Stimulated activated CD8-positive, alpha-beta memory T cell treated with anti-CD3 and anti-CD28 coated beads, Interleukin-15, amount 100 ng/mL, for 1 hour (primary cell): ENCODE measurements at places on chromosomes 13 and 19.
A peak's percentile ranks its signal among the peaks of the same experiment; 100 is the strongest.

GRCh38 chr13:68174893-68175292 lies 944.8 kb upstream of the PCDH9 start:
- no peak for DNase-seq

GRCh38 chr19:35846038-35846668 lies 6.2 kb downstream of the NPHS1 start:
- DNase-seq, result no peak

DNA sequence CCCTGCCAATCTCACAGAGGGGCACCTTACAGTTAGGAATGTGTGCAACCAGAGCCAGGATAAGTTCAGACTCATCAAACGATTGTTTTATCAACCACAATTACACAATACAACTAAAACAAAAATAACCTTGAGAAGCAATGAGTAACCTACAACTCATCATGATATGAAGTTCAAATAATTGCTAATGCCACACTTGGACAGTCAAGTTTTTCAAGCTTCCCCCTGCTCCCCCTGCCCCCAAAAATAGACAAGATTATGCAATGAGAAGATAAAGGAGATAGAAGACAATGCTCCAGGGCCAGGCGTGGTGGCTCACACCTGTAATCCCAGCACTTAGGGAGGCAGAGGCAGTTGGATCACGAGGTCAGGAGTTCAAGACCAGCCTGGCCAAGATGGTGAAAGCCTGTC lies 13.6 kb upstream of the KPNA3 start:
- no peak for DNase-seq

GRCh38 chr19:3065675-3066357 lies 3.5 kb upstream of the TLE5 start:
- DNase-seq, result no peak

DNA sequence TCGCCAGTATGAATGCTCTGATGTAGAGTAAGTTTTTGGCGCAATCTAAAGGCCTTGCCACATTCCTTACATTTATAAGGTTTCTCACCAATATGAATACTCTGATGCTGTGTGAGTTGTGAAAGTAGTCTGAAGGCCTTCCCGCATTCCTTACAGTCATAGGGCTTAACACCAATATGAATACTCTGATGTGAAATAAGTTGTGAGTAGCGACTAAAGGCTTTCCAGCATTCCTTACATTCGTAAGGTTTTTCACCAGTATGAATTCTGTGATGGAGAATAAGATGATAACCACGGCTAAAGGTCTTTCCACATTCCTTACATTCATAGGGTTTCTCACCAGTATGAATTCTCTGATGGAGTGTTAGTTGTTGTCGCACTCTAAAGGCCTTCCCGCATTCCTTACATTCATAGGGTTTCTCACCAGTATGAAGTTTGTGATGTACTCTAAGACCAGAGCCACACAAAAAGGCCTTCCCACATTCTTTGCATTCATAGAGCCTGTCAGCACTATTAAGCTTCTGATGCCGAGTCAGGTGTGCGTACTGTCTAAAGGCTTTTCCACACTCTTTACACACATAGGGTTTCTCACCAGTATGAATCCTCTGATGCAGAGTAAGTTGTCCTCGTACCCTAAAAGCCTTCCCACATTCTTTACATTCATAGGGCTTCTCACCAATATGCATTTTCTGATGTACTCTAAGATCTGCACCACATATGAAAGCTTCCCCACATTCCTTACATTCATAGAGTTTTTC lies 14.1 kb upstream of the ZFP14 start:
- DNase-seq, result no peak

DNA sequence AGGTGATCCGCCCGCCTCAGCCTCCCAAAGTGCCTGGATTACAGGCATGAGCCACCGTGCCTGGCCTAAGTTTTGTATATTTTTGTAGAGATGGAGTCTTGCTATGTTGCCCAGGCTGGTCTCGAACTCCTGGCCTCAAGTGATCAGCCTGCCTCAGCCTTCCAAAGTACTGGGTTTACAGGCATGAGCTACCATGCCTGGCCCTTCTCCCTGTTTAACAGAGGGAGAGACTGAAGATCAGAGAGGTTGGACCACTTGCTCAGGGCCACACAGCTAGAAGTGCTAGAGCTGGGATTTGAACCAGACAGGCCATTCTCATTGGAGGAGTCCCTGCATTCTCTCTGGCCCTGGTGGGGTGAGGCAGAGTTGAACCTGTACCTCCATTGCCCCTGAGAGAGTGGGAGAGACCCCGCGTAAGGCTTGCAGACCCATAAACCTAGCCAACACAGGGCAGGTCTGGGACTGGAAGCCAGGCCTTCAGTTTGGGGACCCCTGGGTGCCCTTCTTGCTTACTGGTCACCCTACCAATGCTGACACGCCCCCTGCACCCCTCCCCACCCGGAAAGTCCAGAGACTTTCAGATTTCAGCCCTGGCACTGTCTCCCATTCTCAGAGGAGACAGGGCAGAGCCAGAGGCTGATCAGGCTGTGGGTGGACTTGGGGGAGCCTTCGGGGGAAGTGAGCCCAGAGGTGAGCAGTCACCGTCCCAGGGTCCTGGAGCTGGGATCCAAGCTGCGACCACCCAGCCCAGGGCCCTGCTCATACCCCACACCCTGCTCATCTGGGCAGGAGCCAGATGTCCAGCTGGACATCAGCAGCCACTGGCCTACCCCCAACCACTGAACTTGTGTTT lies 13.3 kb downstream of the TTYH1 start:
- DNase-seq, result no peak

DNA sequence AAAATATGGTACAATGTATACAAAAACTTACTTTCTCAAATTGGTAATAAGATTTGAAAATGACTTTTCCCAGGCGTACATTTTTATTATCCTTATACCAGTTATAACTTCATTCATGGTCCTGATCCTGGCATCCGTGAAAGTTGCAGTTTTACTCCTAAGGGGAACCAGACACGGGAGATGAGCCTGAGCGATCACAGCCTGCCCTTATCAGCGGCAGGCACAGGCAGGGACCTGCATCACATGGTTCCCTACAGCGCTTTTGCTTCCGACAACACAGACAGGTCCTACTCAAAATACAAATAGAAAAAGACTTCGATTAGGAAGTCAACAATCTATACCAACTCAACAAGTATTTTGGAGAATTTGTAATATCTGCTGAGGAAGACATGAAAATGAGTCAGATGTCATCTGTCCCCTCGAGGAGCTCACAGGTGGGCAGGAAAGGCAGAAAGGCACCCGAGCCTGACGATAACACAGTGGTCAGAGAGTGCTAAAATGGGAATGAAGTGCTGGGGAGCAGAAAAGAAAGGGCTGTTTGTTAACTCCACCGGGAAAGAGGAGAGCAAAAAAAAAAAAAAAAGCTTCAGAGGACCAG lies 93.4 kb downstream of the ABCC4 start:
- DNase-seq, result no peak

GRCh38 chr13:97130190-97130589 lies 91.9 kb upstream of the MBNL2 start:
- no peak for DNase-seq

DNA sequence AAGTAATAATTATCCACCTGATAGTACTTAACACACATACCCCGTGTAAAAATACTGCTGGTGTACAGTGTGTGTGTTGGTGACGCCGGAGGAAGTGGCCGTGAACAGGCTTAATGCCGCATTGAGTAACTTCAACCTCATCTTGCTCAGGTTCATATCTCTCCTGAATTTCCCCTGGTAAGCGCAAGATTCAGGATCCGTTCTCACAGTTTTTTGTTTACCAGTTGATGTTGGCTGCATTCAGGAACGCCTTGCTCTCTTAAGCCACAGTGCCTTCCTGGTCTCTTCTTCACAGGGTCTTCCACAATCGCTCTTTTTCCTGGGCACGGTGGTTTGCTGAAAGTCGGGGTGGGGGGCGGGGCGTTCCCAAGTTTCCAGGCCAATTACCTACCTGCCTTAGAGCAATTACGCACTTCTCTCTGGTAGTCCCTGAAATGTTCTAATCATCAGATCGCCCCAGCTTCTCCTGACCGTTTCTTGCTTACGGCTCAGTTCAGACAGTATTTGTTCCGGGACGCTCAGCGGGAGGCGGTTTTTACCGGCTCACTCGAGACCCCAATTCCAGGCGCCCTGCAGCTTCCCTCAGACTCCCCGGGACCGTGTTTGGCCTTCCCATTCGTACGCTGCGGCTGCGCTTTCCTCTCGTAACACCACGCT lies 706 bp upstream of the DNAJC3 start:
- DNase-seq, result no peak

DNA sequence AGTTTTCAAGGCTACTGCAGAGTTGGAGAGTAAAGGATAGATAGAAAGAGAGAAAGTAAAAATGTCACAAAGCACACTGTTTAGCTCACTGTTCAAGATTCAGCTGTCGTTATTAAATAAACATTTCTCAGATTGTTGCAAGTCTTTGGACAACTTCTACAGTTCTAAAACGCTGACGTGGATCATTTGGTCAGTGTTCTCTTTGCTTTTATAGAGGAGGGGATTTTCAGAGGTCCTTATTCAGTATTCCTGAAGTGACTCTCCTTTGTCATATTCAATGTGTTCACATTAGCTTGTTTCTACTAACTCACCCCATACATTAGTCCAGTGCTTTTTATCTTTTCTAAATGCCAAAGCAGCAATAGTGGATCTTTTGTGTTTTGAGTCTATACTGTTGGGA lies 154.7 kb upstream of the ARGLU1 start:
- no peak for DNase-seq

- DNase-seq, result no peak
These were observed 272.5 kb downstream of the LHFPL6 start for GRCh38 chr13:39330504-39330903.

DNA sequence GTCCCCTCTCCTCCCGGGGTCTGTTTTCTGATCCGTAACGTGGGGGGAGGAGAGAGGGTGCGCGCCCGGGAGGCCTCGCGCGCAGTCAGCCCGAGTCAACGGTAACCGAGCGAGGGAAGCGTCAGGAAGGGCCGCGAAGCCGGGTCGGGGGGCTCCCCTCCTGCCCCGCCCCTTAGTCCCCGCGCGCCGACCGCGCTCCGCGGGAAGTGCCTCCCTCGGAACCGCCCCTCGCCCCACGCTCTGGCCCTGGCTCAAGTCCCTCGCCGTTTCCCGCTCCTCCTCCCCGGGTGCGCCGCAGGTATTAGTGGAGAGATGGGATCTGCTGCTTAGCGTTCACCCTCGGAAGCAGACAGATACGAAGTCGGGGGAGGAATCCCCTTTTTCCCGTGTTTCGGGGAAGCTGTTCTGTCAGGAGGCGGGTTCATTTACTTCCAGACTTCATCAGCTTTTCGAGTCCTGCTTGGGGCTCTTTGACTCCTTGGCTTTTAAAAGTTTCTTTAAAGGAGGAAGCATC lies 770 bp downstream of the HNRNPM start:
- no peak for DNase-seq

DNA sequence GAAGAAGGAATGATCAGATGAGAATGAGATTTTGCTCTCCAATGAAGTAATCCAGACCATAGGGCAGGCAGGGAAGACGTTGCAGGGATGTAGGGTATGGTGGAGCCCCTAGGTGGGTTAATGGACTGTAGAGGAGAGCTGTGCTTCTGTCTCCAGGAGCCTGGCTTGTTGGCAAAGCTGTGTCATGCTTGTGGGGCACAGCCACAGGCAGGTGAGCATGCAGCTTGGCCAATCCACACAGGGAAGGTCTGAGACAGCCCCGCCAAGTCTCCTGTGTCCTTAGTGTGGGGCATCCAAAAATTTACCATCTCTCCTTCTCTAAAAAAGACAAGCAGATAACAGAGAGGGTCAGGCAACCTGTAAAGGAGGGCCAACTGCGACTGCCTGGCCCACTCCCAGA lies 71.4 kb upstream of the FLT1 start:
- no peak for DNase-seq

DNA sequence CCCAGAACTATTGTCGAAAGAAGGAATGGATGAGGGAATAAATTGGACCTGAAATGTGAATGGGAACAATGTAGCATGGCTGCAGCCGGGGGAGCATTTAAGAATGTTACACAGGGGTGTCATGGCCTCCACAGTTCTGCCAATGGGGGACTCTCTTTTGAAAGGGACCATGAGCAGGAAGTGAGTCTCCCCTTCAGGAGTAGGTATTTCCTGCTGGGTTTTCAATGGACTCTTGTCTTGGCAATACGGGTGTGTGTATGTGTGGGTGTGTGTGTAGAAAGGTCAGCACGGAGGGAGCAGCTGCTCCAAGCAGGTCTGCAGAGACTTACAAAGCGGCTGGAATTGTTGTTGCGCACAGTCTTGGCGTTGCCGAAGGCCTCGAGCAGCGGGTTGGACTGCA lies 24.4 kb downstream of the MYO1F start:
- DNase-seq, result no peak

GRCh38 chr19:45153339-45154063 lies 7.3 kb downstream of the NKPD1 start:
- no peak for DNase-seq

GRCh38 chr19:11390933-11391680 lies 7.0 kb upstream of the EPOR start:
- no peak for DNase-seq

GRCh38 chr19:18846862-18847548 lies 15.2 kb downstream of the UPF1 start:
- peak; percentile 42 for DNase-seq

GRCh38 chr13:67275351-67275960 lies 45.3 kb upstream of the PCDH9 start:
- no peak for DNase-seq

DNA sequence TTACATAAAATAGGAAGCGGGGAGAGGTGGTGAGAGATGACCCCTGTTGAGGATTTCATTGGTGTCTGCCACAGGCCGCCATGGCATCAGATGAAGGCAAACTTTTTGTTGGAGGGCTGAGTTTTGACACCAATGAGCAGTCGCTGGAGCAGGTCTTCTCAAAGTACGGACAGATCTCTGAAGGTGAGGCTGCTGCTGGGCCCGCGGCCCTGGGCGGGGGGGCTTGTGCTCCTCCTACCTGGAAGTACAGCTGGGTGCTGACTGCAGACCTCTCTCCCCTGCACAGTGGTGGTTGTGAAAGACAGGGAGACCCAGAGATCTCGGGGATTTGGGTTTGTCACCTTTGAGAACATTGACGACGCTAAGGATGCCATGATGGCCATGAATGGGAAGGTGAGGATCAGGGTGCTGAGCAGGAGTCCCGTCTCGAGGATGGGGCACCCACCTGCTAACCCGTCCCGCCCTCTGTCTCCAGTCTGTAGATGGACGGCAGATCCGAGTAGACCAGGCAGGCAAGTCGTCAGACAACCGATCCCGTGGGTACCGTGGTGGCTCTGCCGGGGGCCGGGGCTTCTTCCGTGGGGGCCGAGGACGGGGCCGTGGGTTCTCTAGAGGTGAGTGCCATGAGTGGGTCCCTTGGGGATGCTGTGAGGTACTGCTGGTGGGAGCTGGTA lies 1.9 kb downstream of the CIRBP start:
- DNase-seq, result no peak
